Inflammatory macrophage (primary cell): ENCODE measurements at places on chromosomes 16 and 17.

DNA sequence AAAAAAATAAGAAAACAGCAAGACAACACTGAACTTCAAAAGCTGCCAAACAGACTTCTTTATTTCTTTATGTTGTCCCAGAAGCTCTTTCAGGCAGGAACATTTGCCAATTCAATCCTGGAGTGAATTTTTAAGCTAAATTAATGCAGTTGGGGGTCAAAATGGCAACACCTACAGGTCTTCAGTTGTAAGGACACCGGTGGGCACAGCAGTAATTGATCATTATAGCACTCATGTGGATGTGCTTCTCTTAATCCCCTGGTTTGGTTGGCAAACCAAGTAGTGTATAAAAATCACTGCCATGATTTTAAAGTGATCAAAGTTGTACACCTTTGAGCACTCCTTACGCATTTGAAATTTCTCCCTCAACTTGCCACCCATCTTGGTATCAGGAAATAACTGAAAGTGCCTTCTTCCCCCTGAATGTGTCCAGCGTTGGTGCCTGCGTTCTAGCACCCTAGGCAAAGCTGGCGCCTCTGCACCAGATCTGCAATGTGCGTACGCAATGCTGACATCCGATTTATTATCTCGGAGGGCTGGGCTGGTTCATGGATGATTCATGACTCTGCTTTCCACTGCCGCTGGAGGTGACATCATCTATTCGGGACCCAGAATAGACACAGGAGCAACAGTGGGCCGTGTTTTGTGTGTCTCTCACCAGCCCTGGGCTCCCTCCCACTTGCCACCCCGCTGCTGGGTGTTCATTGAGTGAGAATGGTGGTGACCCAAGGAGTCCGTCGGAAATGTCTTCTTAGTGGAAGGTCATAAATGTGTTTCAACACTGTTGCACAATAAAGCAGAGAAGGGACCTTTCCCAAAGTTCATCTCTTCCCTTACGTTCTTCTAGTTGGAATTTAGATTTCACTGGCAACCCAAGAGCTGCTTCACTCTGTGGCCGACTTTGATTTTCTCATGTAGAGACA is 203.4 kb downstream of the CCDC182 start:
- peak; percentile 70 for DNase-seq

GRCh38 chr17:80427366-80428282 is 12.7 kb downstream of the ENDOV start:
- no peak for DNase-seq

DNA sequence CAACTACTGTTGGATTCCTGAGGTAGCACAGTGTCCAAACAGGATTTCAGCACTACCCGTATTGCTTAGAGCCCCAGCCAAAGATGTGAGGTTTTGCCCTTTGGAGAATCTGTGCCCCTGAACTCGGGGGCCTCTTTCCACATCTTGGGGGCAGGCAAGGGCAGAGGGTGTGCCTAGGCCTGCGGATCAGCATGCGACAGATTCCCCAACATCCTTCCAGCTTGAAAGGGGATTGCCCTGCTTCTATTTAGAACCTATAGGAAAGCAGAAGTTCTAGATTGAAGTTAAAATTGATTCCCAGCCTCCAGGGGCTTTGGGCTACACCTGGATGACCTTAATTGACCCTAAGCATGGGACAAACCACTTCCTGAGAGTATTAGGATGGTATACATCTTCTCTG is 19.6 kb downstream of the NOD2 start:
- peak; percentile 33 for DNase-seq

GRCh38 chr17:307741-308507 is 44.7 kb downstream of the RPH3AL start:
- no peak for DNase-seq

DNA sequence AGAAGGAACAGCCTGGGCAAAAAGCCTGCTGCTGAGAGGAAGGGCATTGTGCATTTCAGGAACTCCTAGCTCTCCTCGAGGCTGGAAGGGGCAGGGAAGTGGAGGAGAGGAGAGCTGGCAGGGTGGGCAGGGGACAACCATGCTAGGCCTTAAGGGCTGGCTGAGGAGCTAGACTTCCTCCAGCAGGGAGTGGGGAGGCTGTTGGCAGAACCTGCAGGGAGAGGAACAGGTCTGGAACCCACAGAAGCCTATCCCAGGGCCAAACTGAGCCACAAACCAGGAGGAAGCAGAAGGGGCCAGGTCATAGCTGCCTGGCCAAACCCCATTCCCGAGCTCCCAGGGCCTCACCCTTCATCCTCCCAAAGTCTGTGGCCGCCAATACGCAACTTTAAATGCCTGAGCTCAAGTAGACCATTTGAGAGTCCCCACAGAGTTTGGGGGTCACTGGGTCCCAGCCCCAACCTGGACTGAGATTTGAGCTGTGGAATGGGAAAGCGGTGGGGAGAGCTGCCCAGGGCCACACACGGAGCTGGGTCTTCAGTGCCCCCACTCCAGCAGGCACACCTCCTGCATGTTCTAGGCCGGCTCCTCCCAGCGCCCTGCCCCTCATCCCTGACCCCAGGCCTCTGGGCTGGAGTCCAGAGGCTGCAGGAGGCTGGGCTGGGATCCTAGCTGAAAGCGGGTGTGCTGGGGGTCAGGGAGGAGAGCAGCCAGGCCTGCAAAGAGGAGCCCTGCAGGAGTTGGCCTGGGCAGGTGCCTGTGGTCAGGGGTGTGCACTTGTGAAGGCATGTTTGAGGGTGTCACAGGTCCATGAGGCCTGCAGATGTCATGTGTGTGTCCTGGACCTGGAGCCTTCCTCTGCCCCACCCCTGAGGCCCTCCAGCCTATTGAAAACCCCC is 4.5 kb downstream of the CDH5 start:
- DNase-seq: peak; percentile 13

DNA sequence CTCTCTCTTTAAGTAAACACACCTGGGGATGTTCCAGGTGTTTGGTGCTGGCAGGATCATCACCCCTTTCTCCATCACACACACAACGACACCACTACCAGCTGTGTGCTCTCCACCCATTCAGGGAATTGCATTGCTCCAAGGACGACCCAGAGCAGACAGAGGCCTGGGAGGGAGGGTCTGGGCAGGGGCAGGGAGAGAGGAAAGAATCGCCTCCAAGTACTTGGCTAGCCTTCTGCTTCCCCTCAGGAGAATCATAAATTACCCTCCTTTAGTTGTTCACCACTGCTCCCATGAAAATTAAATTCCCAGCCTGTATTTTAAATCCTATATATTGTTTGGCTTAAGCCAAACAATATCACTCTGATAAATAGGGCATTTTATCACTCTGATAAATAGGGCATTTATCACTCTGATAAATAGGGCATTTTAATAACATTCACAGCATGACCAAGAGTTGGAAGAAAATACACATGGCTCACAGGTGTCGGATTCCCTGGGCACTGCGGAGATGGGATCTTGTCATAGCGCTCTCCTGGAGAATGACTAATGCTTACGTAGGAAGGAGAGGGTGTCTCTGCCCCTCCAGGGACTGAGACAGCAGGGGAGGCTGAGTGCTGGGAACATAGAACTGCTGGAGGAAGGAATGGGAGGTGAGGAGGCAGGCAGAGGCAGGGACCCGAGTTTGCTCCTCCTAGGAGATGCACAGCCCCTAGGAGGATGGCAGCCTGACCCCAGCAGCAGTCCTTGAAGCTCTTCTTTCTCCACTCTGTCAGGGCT is 673.6 kb downstream of the HS3ST4 start:
- no peak for DNase-seq

GRCh38 chr16:72985995-72986394 is 61.9 kb downstream of the ZFHX3 start:
- DNase-seq: no peak

DNA sequence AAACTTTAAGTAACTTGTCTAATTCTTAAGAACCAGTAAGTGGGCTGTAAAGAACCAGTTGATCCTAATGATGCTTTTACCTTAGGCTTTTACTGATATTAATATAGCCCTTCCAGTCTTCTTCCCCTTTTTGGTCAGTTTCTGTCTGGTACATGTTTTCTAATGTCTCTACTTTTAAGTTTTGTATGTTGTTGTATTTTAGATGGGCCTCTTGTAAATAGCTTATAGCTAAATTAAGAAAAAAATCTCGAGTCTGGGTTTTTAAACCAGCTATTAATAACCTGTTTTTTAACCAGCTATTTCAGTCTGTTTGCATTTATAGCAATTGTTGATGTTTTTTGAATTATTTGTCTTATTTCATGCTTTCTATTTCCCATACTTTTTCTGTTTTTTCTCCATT is 79.0 kb downstream of the PITPNC1 start:
- no peak for DNase-seq

GRCh38 chr16:19346335-19346922 is 60.9 kb downstream of the CLEC19A start:
- DNase-seq: peak; percentile 5

DNA sequence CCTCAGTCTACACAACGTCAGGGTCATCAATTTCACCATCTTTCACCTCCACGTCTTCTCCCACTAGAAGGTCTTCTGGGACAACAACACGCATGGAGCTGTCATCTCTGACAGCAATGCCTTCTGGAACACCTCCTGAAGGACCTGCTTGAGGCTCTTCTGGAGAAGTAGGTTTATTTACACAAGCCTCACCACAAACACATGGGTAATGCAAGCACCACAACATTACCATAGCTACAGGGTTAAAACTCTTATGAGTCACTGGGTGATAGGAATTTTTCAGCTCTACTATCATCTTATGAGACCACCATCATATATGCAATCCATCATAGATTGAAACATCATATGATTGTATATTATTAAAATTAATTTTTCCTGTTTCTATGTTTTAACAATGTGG is 215.4 kb downstream of the CHD9NB start:
- no peak for DNase-seq

DNA sequence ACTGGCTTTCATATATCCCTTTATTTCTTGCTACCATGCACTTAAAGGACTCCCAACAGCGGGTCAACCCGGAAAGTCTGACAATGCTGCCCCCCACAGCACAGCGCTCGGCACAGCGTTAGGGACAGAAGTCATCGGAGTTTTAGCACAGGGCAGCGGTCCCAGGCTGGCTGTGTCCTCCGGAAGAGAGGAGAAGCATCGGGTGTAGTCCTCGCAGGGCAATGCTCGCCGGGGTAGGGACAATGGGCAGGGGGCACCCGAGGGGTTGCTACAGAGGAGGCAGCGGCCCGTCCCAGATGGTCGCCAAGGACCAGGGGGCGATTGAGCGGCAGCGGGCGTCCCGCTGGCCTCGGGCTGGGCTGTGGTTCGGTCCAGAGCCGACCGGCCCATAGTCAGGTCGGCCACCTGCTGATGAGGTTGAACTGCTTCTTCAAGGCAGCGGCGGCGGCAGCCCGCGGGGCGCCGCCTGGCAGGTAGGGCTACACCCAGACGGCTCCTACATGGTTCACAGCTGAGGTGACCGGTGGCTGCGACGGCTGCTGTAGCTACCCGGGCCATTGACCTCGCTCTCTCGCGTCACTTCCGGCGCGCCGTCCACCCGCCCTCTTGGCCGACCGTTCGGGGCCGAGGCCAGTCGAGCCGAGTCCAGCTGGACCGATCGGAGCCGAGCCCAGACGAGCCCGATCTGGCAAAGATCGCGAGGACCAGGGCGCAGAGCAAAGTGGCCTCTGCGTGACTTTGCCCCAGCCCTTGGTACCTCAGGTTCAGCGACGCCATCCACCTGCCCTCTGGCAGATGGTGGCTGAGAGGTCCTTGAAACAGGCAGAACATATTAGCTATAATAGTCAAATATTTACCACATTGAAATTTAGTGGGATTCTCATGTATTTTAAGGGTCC is 4.7 kb upstream of the LCMT1 start:
- DNase-seq: peak; percentile 88

DNA sequence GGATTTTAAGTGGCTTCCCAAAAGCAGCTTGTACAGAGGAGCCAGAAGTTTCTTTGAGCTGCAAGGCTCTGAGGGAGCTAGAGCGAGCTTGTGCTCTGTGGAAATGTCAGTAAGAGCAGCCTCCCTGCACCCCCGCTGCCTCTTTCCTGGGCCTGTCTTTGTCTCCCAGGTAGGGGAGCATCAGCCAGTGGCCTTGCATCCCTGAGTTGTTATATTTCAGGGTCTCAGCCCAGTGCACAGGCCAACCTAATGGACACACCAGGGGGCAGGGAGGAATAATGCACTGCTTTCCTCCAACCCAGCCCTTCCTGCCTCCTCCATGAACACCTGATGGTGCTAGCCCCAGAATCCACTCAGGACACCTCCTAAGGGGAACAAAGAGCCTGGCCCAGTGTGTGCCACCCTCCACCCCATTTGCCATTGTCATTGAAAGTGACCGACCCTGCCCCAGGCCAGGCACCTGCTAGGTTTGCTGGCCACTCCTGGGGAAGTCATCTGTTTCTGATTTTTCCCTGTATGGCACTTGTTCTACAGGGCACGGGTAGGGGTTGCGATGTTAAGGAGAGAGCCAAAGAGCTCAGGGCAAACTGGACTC is 6.3 kb downstream of the TPPP3 start:
- no peak for DNase-seq

- no peak for DNase-seq
Measured at GRCh38 chr16:49952386-49952785, 72.6 kb upstream of the CNEP1R1 start.

- DNase-seq: no peak
Measured at GRCh38 chr17:66525338-66525737, 222.9 kb downstream of the PRKCA start.

GRCh38 chr17:36900160-36900512 is 37.1 kb upstream of the LHX1 start:
- no peak for DNase-seq

DNA sequence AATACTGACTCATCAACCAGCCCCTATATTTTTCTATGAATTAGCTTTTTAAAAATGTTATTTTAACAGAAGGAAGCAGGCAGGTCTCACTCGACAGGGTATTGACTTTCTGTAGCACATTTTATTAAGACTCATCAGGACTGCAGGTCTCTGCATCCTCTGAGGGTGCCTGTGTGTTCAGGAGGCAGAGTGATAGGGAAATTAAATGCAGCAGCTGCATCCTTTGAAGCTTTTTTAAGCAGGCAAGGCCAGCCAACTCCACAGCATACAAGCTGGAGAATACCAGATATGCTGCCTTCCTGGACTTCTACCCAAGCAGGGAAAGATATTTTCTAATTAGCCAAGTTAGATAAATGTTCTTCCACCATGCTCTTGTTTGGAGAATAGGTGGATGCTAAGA is 124.9 kb downstream of the WSCD1 start:
- no peak for DNase-seq

GRCh38 chr17:78342449-78343186 is 17.3 kb downstream of the SOCS3 start:
- peak; percentile 36 for DNase-seq

- DNase-seq: peak; percentile 96
Measured at GRCh38 chr16:57447186-57447962, at the start of the genes CIAPIN1 and COQ9. CIAPIN1 (minus strand) TSS chr16:57447385; CDS start chr16:57440928, 6,457 bp downstream. COQ9 (plus strand) TSS chr16:57447479; CDS start chr16:57447506, 27 bp downstream.

GRCh38 chr17:41695954-41696757 is 7.5 kb downstream of the EIF1 start:
- DNase-seq: peak; percentile 80

- DNase-seq: no peak
Measured at GRCh38 chr16:58654560-58655214, 25.1 kb upstream of the CNOT1 start.

DNA sequence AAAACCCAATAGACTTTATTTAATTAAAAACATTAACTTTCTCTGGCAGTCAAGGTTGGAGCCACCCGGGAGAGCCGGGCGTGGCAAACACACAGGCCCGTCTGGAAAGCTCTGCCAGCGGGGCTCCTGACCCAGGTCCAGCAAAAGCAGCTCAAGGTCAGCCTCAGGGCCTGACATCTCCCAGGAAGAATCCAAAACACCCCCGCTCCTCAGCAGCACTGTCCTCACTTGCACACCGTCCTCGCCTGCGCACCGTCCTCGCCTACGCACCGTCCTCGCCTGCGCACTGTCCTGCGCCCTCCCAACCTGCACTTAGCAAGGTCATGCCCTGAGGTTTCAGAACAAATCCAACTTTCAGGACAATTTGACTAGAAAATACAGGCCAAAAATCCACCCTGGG is 31.4 kb upstream of the RPTOR start:
- DNase-seq: no peak
